HT1080 (cell line): ENCODE measurements at places on chromosomes 16 and 17. TPM values are rescaled to one million over a fixed set of nuclear protein-coding genes. Genes with fewer than 3 reads are reported as not detected.
A peak's percentile ranks its signal among the peaks of the same experiment; 100 is the strongest.

DNA sequence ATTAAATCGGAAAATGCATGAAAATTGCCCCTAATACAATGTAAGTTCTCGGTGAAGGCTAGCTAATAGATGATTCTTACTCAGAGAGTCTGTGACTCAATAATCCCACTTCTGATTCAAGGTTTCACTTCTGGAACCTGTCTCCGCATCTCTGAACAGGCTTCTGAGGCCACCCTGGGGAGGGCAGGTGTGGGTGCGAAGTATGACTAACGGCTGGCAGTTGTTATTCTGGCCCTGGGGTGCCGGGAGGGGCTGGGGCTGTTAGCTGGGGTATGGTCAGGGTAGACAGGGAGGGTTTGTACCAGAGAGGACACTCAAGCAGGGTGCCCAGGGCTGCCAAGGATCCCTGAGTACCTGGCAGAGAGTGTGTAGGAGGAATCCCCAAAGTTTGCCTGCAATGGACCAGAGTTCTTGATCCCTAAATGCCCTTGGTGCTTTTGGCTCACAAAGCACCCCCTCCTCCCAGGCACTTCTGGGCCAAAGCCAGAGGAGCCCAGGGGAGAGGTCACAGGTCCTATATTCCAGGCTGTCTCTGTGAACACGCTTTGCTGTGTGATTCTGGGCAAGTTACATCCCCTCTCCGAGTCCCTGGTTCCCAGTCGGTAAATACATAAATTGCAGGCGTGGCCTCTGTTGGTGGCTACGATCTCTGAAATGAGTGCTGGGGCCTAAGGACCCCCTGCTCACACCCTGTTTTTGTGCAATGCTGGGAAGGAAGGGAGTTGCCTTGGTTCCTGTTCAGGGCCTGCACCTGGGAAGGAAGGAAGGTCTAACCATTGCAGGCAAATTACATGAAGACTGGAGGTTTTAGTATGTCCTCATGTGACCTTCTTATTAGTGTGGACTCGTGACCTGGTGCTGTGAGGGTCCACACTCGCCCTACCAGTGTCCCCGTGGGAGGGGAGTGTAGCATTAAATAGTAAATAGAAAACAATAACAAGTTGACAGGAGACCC is 49.9 kb upstream of the CPNE2 start:
- no peak for DNase-seq

DNA sequence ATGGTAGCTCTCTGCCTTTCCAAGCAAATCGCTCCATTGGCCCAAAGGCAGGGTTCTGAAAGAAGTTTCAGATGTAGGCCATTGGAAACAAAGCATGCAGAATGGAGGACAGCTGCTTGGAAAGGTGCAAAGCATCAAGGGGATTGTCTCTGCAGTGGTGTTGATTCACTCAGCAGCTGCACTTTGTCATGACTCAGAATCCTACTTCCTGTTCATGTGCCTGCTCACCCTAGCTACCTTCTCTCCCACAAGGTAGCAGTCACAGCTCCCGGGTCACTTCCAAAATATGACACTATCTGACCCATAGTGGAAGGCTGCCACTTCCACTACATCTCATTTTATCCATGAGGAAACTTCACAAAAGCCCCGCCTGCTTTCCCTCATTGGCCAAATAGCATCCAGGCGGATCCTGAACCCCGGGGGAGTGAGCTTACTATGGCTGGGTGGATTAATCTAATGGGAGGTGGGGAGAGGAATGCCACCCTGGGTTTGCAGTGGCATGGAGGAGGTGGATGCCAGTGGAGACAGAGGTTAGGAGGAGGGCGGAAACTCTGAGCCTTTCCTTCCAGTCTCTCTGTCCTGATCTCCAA is 74.7 kb upstream of the NKD1 start:
- peak; percentile 80 for DNase-seq

DNA sequence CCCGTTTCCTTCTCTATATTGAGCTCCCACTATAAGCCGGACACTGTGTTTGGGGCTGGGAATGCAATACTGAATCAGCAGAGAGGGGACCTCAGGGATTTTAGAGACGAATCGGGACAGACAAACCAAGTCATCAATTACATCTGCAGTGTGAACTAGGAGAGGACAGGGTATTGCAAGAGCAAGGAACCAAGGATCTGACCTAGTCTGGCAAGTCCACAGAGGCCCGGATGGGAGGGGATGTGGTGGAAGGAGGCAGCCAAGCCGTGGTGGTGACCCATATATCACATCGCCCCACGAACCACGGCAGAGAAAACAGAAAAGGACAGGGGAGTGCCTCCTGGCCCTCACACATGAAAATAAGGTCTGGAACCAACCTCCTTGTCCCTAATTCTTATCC is 28.1 kb upstream of the NXPH3 start:
- DNase-seq, result no peak

DNA sequence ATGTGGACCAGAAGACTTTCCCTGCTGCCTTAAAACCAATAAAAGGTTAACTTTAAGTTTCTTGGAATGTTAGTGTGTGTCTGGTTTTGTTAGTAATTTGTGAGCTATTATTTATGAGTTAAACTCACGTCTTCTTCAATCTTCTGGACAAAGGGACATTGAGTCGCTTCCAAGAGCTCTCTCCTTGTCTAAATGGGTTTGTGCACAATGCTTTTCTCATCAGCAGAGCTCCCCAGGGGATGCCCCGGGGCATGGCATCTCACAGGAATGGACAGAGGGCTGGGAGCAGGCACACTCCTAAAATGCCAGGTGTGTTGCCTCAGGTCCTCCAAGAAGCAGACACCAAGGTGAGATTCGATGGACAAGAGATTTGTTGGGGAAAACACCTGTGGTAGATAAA is 90.5 kb downstream of the RGS9 start:
- no peak for DNase-seq

DNA sequence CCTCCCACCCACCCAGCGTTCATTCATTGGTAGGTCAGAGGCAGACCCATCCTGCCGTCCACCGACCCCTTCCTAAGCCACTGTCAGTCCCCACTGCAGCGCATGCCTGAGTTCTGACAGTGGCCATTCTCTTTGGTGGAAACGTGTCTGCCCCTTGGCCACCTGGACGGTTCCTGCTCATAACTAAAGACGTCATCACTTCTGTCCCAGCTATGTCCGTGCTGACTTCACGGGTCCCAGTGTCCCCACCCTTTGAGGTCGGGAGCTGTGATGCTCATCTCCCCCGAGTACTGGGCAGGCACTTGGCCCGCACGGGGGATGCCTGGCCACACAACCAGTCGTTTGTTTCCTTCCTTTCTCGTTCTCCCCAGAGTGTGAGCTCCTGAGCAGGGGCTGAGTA is 267.1 kb downstream of the C16orf95 start:
- DNase-seq, result no peak

DNA sequence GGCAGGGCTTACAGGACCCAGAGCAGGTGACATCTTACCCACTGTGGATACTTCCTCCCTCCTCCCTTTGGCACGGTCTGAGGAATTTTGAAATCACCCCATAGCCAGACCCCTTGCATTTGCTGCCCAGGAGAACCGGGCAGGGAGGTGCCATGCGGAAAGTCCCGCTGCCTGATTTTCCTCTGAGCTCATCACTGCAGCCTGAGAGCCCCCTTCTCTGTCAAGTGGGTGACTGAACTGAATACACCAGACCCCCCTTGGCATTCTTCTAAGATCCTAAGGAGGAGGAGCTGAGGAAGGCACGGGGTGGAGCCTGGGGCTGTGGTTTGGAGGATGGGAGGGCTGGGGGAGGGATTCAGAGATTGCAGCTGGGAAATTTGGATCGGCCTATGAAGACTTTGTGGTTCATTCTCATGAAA is 173.4 kb downstream of the RAB11FIP4 start:
- DNase-seq, result no peak

DNA sequence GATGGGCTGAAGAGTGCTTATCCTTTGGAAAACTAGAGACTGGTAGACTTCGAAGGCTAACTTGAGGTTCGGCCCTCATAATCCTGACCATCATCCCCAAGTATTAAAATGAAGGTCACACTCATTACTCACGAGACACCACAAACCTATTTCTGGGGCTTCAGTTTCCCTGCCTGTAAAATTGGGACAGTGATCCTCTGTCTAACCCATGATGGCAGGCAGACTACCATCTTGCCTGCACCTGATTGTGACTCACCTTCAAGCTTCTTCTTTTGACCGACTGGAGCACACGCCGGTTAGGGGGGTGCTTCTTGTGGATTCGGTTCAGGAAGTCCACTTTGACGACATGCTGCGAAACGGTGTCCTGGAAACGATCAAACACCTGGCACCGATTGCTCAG is 14.2 kb upstream of the DHRS13 start:
- DNase-seq, result no peak

GRCh38 chr17:56601591-56601990 is 8.1 kb downstream of the NOG start:
- no peak for DNase-seq

GRCh38 chr17:66509926-66510325 is 207.5 kb downstream of the PRKCA start:
- DNase-seq, result no peak

DNA sequence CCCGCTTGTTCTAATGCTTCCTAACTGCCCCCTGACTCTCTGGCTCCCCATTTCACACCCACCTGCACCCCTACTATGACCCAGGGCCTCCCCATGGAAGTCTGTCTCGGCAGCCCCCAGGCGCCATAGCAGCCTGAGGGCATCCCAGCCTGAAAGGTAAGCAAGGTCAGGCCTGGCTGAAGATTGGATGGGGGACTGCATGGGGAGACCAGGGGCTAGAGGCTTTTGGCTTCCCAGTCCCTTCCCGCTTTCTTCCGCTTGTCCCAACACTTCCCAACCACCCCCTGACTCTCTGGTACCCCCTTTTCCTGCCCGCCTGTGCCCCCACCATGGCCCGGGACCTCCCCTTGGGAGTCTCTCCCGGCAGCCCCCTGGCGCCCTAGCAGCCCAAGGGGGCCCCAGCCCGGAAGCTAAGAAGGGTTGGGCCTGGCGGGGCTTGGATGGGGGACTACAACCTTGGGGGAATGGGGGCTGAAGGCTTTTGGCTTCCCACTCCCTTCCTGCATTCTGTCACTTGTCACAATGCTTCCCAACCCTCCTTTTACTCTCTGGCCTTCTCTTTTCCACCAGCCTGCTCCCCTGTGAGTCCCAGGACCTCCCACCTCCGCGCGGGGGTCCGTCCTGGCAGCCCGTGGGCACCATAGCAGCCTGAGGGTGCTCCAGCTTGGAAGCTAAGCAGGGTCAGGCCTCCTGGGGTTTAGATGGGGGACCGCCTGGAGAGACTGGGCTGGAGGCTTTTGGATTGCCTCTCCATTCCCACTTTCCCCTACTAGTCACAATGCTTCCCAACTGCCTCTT is 2288.4 kb downstream of the TP53TG3F start:
- DNase-seq, result no peak

GRCh38 chr17:19876529-19877161 is 8.9 kb upstream of the ULK2 start:
- no peak for DNase-seq

Gene KCNG4
- total RNA-seq, result not detected in 2 replicates

Gene DLX3
- 0.13 TPM in 1 of 2 replicates, not detected in the other for total RNA-seq

Gene SBK1
- 0.02 and 0.10 TPM in 2 replicates for total RNA-seq

Gene MYH13
- total RNA-seq, result not detected in 2 replicates

Gene ARHGAP44
- total RNA-seq, result 0.17 and 1.00 TPM in 2 replicates

Gene NFATC2IP
- total RNA-seq, result 30.4 and 33.2 TPM in 2 replicates
